G401 (cell line): ENCODE measurements at places on chromosomes 12 and 14. TPM values are rescaled to one million over a fixed set of nuclear protein-coding genes. Genes with fewer than 3 reads are reported as not detected.

Gene MFAP5
- total RNA-seq = not detected in 2 replicates

Gene OVCH1
- total RNA-seq = not detected in 2 replicates

Gene TAS2R20
- 0.12 and 0.61 TPM in 2 replicates for total RNA-seq

Gene TSPAN19
- total RNA-seq = not detected in 2 replicates

Gene BCL2L14
- total RNA-seq = not detected in 2 replicates

Gene KCNH3
- 1.7 TPM in 2 replicates for total RNA-seq

Gene IFNG-AS1
- total RNA-seq = not detected in 2 replicates

Gene APEX1
- total RNA-seq = 234 and 289 TPM in 2 replicates

Gene EML5
- total RNA-seq = not detected in 2 replicates

Gene DNAI7
- 0.20 and 0.37 TPM in 2 replicates for total RNA-seq

Gene IQSEC3
- total RNA-seq = not detected in 2 replicates

Gene TCL1B
- total RNA-seq = not detected in 2 replicates

Gene MGP
- not detected in 2 replicates for total RNA-seq

Gene SLC16A7
- total RNA-seq = not detected in 2 replicates

Gene TEX22
- 0.41 and 2.0 TPM in 2 replicates for total RNA-seq

Gene OTX2
- 105 and 128 TPM in 2 replicates for total RNA-seq

Gene BMP4
- total RNA-seq = 461 and 546 TPM in 2 replicates

Gene SLC10A1
- total RNA-seq = not detected in 2 replicates

Gene IFI27
- not detected in 2 replicates for total RNA-seq

Gene PMCH
- total RNA-seq = not detected in 2 replicates

Gene GZMB
- not detected in 2 replicates for total RNA-seq

Gene IL22
- total RNA-seq = not detected in 2 replicates

Gene NTS
- 23.9 and 27.4 TPM in 2 replicates for total RNA-seq

Gene WSCD2
- 0.31 TPM in 1 of 2 replicates, not detected in the other for total RNA-seq

Gene OR6C2
- not detected in 2 replicates for total RNA-seq

Gene CCDC197
- not detected in 2 replicates for total RNA-seq

Gene CLEC2D
- total RNA-seq = 0.20 and 4.3 TPM in 2 replicates
